ENCODE measurements at places on chromosomes 13 and 19.

DNA sequence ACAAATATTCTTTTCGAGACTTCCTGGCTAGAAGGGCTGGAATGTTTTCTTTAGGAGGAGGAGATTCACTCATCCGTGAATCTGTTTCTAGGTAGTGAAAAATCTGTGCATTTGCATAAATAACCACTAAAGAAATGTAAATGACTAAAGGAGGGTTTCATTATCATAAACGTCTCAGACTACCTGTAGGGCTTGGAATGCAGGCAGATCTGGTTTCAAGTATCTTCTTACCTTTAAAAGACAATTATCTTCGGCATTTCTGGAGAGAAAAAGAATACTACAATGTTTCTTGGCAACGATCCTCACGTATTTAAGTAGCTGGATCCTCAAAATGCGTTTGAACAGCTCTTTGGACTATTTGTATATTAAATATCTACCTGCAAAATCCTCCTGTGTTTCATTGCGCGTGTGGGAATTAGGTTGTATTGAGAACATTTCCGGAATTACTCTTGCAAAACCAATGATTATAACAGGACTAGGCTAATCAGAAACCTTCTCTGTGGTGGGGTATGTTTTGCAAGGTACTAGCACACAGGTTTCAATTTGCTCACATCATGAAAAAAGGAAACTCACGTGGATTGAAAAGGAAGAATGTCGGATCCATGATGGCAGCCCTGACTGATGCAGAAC is 291.1 kb upstream of the ARGLU1 start:
- DNase-seq, result no peak

- no peak for DNase-seq
These were observed 121.7 kb downstream of the FNDC3A start for GRCh38 chr13:49097374-49097773.

DNA sequence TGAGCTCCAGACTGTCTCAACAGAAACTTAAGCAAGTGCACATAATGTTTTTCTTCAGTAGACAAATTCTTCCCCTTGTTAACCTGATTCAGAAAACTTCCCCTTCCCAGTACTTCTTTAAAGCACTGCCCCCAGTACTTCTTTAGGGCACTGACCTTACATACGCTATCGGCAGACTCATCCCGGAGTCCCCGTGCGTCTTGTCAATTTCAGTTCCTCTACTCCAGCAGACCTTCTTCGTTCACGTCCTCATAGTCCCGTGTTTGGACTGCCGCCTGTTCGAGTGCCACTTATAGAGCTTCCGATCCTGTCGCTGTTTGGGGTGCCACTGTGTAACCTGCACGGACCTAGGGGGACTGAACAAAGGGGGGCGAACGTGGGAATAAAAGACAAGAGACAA is 29.0 kb downstream of the ZNF627 start:
- DNase-seq, result no peak

DNA sequence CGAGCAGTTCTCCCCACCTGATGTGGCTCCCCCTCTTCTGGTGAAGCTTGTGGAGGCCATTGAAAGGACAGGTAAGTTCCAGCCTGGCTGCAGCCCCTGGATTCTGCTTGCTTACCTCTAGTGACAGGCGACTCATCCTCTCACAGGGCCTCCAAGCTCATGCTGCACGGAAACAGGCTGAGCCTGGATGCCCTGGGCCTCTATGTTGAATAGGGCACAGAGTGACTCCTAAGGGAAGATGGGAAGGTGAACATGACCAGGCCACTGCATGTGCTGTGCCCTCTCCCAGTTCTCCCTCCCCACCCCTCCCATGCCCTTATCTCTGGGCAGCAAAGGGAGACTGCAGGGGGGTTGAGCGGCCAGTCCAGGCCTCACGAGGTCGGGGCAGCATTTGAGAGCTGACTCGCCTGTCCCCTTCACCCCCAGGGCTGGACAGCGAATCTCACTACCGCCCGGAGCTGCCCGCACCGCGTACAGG is 7.6 kb downstream of the PIK3R2 start:
- DNase-seq, result no peak

GRCh38 chr19:16283210-16284061 is 41.2 kb upstream of the KLF2 start:
- DNase-seq, result peak; percentile 95

DNA sequence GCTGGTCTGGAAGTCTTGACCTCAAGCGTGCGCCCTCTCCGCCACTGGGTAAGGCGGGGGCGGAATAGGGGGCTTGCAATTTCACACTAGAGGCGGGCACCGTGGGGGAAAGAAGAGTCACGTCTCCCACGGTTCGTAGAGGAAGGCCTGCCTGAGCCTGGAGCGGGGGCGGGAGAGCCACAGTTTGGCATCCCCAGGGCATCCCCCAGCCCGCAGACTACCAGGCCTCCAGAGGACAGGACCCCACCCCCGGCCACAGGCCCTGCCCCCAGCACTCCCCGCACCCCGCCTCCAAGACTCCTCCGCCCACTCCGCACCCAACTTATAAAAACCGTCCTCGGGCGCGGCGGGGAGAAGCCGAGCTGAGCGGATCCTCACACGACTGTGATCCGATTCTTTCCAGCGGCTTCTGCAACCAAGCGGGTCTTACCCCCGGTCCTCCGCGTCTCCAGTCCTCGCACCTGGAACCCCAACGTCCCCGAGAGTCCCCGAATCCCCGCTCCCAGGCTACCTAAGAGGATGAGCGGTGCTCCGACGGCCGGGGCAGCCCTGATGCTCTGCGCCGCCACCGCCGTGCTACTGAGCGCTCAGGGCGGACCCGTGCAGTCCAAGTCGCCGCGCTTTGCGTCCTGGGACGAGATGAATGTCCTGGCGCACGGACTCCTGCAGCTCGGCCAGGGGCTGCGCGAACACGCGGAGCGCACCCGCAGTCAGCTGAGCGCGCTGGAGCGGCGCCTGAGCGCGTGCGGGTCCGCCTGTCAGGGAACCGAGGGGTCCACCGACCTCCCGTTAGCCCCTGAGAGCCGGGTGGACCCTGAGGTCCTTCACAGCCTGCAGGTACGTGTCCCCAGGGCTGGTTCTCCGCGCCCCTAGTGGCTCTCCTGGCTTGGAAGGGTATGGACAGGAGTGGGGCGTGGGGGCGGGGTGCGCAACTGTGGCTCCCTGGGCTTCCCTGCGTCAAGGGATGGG is at the start of gene ANGPTL4:
Gene ANGPTL4 (plus strand): TSS at position 353 of the 969 bp plus-strand sequence. CDS start 167 bp downstream, at position 520.
- no peak for DNase-seq

DNA sequence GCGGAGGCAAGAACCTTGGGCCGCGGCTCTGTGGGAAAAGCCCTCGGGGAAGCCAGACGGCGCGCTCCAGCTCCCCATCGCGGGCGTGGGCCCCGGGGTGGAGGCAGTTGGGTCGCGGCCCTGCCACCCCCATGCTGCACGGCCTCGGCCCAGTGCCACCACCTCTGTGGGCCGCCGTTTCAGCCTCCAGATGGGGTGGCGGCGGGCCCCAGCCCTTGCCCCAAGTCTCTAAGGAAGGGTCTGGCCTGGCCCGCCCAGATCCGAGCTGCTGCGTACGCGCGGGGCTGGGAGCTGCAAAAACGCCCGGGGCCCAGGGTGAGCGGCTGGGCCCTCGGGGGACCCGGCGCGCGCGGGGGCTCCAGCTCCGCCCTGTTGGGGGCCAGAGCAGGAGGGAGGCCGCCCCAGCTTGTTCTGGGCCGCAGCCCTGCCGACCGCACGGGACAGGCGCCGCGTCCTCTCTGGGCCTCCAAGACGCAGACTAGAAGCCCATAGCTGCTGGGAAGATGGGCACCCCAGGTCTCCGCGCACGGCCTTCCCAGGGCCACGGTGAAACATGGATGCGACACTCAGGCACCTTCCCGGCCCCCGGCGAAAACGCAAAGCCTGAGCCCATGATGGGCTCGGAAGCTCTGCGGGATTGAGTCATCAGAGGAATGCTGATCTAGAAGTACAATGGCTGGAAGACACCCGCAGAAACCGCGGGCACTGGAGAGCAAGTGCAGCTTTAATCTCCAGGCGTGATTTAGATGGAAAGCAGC is 110.1 kb downstream of the KCTD15 start:
- no peak for DNase-seq
